Stimulated activated CD8-positive, alpha-beta memory T cell treated with anti-CD3 and anti-CD28 coated beads, Interleukin-7, amount 100 ng/mL, for 48 hours (primary cell): ENCODE measurements at places on chromosomes 3 and 15.

- DNase-seq, result no peak
These were observed 112.8 kb upstream of the ICE2 start for GRCh38 chr15:60591496-60592370.

GRCh38 chr3:170730071-170730812 is 139.8 kb downstream of the RPL22L1 start:
- no peak for DNase-seq

DNA sequence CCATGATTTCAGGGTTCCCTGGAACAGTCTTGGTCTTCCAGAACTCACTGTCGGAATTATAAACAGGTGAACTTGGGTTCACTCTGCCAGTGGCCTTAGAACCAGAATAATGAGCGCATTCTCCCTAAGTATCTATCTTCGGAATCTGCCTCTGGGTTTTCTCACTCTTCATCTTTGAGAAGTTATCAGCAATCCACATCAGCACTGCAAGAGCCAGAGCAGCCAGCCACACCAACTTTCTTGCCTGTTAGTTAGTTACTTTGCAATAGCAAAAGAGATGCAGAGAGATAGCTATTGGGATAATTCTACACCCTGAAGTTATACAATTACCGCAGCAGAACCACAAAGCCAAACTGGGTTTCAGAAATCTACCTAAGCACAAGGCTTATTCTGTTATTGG is 25.8 kb downstream of the GLB1 start:
- DNase-seq, result no peak

- DNase-seq, result no peak
These were observed 95.2 kb upstream of the PLCL2 start for GRCh38 chr3:16789344-16790120.
